Heart right ventricle (tissue), 16 donors: ENCODE measurements at places on chromosomes 5 and 9. TPM values are rescaled to one million over a fixed set of nuclear protein-coding genes. Genes with fewer than 3 reads are reported as not detected.

Gene SLCO4C1
- not detected for polyA plus RNA-seq

Gene RASGRF2
- 2.9 TPM for polyA plus RNA-seq

Gene KCNIP1
- not detected for polyA plus RNA-seq

Gene KLF9
- 27.7 TPM for polyA plus RNA-seq

Gene CDKN2B
- polyA plus RNA-seq: 1.4 TPM

Gene FAXDC2
- polyA plus RNA-seq: 4.8 TPM

Gene LMX1B
- polyA plus RNA-seq: 0.25 TPM

Gene MCC
- polyA plus RNA-seq: 8.0 TPM

Gene OR1J2
- not detected for polyA plus RNA-seq

Gene TMC1
- polyA plus RNA-seq: 0.01 TPM

Gene SUSD3
- 0.74 TPM for polyA plus RNA-seq
